ENCODE measurements at places on chromosomes 5 and 9.

GRCh38 chr9:125515281-125515680, 191.7 kb downstream of the MAPKAP1 start:
- DNase-seq = no peak

DNA sequence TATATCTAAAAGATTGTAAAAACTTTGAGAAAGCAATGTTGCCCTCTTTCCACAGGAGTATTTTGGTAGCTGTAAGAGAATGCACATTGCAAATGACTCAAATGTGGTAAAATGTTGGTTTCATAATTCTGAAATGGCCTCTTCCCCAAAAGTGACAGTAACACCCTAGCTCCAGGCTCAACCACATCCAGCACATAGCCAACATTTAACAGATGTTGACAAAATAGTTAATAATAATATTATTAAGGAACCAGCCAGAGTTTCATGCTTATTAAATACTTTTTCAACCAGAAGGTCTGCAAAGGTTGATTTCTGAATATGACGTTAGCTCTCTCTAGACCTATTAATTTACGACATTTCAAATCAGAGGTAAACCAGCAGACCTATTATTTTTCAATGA, 1.3 kb downstream of the ANXA1 start:
- peak; percentile 85 for DNase-seq

DNA sequence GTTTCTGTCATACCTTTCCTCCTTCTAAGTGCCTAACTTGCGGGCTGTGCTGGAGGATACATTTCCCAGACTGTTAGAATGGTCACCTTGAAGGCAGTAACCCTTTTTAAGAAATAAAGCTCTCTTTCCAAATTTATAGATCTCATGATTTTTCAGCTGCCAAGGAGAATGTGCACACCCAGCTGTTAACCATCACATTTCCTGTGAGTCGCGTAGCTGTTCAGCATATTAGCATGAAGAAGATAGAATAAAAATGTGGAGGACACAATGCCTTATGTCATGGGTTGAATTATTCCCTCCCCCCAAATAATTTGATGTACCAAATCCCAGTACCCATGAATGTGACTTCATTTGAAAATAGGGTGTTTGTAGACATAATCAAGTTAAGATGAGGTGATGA, 729.4 kb downstream of the MTRR start:
- DNase-seq = no peak

DNA sequence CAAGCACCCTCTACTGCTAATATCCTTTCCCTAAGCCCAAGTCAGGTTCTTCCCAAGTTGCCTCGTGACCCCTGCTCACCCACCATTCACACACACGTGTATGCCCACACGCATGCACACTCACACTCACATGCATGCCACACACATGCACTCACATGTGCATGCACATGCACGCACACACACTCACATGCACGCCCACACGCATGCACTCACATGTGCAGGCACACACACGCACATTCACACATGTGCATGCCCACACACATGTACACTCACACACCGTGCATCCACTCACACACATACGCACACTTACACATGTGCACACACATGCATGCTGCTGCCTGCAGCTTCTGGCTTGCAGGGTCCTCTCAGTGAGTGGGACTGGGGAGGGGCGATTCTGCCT, 62.9 kb upstream of the STXBP1 start:
- DNase-seq = no peak

DNA sequence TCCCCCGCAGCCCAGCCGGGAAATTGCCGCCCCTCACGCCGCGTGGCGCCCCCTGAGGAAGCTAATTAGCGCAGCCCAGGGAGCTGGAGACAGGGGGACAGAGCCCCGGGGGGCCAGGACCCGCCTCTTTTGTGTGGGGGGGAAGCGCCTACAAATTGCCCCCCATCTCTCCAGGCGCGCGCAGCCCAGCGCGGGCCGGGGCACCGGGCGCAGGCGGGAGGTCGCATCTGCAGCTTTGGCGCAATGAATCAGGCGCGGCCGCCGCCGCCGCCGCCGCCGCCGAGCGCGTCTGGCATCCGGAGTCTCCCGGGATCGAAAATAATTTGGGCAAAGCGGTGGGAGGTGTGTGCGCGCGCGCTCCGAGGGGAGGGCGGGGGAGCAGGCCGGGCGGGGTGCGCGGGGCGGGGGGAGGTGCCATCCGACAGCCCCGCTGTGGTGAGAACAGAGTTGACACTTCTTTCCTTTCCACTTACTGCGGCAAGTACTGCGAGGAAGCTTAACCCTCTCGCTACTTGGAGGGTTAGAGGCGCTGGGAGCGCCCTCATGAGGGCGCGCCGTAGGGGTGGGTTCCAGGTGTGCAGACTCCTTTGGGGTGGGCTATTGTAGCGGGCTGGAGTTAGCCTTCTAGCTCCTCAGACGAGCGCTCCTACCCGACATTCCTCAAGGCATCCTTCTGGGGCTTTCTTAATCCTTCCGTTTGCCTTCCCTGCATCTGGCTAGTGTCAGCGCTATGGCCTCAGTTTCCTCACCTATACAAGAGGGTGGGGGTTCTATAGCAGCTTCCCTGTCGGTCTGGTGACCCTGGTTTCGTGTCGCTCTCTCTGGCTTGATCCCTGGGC, 63.1 kb downstream of the CXXC5 start:
- DNase-seq = peak; percentile 27

GRCh38 chr9:83119873-83120272, 56.9 kb upstream of the RASEF start:
- no peak for DNase-seq

DNA sequence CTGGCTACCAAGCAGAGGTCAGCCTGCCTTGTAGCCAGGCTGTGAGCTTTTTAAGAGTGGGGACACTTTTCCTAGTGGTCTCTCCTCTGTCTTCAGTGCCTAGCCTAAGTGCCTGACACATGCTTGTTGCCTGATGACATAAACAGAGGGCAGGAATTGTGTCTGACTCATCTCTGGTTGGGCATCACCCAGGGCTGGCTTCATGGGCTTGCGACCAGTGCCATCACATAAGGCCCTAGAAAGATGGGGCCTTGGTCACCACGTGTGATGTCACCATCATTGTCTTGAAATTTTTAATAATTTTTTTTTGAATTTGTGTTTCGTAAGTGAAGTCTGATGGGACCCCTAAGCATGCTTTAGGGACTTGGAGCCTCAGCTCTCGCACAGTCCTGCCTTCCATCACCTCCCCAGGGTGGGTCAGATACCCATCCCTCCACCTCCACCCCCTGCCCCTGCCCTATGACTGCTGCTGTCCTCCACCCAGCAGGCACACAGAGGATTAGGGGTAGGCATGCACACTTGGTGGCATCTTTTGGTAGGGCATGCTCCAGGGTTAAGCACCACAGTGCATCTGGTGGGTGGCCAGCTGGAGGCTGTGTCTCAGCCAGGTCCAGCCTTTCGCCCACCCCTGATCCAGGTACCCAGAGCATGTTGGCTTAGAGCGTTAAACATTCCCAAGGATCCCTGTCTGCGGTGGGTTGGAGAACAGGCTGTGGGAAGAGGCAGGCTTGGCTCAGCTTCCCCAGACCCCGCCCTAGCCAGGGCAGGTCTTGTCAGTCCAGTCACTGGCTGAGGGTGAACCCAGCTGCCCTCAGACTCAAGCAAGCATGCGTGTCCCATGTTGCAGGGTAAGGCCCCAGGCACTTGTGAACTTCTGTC, 80.1 kb upstream of the SH3PXD2B start:
- DNase-seq = no peak

DNA sequence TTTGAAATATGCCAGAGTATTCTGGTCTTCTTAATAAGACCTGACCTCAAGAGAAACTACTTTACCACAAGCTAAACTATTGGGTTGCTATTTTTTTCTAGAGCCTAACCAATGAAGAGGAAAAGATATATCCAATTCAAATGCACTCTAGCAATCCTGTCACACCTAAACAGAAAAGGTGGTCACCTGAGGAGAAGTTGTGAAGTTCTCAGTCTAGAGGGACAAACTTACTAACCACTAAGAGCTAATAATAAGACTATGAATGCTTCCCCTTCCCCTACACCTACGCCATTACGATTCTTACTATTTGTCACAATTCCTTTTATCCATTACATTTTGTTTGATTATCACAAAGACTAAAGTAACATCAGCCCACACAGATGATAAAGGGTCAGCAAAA, 29.7 kb downstream of the RLN2 start:
- no peak for DNase-seq

GRCh38 chr5:147267082-147267832, 32.4 kb downstream of the STK32A start:
- DNase-seq = no peak

DNA sequence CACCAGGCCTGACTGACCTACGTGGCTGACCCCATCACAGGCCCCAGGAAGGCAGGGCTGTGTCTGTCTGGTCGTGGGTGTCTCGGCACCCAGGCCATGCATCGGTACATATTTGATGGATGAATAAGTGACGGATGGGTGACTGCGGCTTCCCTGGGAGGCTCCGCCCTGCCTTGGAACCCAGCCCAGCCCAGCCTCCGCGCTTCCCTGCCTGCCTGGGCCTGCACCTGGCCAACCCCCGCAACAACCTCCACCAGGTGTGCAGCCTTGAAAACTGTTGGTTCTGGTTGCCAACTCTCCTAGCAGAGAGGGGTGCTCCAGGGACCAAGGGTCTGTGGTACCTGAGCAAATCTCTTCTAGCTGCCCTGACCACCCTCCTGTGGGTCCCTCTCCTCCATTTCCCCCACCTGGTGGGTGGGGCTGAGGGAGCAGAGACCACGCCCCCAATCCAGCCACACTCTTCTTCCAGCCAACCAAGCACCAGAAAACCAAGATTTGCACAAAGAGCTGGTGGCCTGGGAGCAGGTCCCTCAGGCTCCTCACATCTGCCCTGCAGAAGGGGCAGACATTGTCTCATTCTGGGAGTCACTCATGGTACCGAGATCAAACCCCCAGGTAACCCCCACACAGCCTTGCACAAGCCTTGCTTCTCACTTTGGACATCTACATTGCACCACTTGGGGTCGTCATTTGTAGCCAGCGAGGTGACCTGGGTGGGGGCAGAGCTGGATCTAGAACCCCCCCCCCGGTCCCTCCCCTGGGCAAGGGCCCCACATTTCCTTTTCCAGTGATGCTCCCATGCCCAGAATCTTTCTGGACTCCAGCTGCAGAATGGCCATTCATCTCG, 100.6 kb upstream of the IER5L start:
- DNase-seq = no peak

- peak; percentile 31 for DNase-seq
Measured at GRCh38 chr5:127028822-127029457, 1.4 kb downstream of the MARCHF3 start.

- no peak for DNase-seq
Measured at GRCh38 chr9:21744320-21744719, 58.1 kb upstream of the MTAP start.

DNA sequence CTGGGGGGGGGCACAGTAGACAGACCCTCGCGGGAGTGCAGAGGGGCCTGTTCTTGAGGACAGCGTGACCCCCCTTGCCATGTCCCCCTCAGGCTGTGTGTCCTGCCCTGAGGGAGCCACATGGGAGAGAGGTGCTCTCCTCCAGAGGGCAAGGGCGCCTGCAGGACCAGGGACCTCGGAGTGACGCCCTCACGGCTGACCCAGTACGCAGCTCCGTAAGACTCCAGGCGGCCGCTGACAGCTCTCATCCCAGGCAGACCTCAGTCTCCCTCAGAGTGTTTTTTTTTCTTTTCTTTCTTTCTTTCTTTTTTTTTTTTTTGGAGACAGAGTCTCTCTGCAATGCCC, 27.3 kb downstream of the EXD3 start:
- DNase-seq = no peak

DNA sequence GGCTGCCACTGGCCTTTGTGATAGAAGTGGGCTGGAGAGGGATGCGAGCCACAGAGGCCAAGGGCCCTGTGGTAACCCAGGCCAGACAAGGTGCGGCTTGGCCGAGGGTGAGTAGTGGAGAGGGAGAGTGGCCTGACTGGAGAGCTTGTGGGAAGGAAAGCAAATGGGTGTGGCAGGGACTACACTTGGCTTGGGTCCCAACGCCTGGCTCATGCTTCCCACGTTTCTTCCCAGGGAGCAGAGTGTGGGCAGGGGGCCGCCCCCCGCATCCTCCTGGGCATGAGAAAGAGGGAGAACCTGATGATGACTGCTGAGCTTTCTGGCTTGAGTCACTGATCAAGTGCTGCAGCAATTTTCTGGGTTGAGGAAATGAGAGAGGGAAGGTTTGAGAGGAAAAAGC, 95.7 kb downstream of the ANKH start:
- DNase-seq = no peak

GRCh38 chr9:7153566-7153965, 395.8 kb downstream of the KDM4C start:
- no peak for DNase-seq

DNA sequence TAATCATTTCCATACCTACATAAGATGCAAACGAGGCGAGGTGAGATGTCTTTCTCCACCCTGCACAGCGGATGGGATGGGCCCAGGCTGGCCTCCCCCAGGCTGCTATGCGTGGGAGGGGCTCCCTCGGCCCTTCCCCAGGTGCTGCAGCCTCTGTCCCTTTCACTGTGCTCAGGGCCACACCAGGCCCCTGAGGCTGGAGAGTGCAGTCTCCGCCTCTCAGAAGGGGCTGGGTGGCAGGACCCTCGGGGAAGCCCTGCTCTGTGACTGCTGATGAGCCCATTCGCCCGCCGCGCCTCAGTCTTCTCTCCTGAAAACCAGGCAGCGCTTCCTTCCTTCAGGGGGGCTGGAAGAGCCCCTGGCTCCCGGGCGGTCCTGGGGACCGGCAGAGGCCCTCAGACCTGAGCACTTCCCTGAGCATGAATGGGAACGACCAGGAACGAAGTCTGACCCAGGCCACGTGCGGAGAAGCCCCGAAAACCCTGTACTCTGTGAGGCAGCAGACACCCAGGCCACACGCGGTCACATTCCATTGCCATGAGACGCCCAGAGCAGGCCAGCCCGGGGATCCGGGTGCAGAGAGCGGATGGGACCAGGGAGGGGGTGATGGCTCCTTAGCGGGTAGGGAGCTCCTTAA, 21.9 kb upstream of the NOTCH1 start:
- no peak for DNase-seq

All from MV-4-11 (cell line).